Suprapubic skin (tissue), 4 donors: ENCODE measurements at places on chromosomes 3 and 15. TPM values are rescaled to one million over a fixed set of nuclear protein-coding genes. Genes with fewer than 3 reads are reported as not detected.

GRCh38 chr3:120752230-120752629 lies 9.7 kb downstream of the GTF2E1 start:
- no peak overlapping the region for H3K27ac ChIP-seq
- no peaks in the 10 kb centered on the region for H3K4me1 ChIP-seq
- H3K4me3 ChIP-seq, result no peak overlapping the region
- DNase-seq, result no peak
- peaks cover 10% of the 10 kb centered on the region for H3K36me3 ChIP-seq

Gene TTLL13
- not detected for total RNA-seq

GRCh38 chr15:77035999-77036471 lies 34.9 kb downstream of the TSPAN3 start:
- H3K27me3 ChIP-seq, result no peaks in the 10 kb centered on the region
- H3K27ac ChIP-seq, result no peak overlapping the region
- peak; percentile 58 for DNase-seq
- no peaks in the 10 kb centered on the region for H3K36me3 ChIP-seq
- peaks cover 16% of the 10 kb centered on the region for H3K4me1 ChIP-seq

DNA sequence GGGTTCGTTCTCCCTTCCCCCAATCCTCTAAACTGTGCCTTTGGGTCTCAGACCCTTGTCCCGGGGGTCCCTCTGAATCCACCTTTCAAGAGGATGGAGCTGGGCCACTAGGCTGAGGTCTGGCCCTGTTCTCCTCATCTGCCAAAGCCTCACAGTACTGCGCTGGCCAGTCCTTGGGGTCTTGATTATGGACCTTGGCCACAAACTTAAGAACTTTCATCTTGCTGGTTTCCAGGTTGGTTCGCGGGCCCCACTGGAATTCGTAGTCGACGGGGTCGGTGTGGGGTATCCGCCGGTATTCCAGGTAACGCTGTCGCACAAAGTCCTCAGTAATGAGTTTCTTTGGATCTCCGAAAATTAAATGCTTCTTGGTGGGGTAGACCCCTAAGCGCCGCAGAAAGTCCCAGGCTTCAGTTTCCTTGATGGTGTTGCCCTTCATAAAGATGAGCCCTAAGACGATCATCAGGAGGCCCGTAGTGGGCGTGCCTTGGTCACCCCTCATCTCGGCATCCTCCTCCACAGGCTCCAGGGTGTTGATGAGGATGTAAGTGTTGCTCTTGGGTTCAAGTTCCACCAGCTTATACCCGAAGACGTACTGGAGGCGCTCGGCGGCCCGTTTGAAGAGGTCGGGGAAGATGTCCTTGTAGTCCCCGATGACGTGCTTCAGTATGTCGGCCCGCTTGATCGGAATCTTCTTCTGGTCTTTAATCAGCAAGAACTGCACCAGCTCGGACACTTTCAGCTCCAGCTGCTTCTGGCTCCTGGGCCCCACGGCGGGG lies 727 bp downstream of the NSMCE3 start:
- DNase-seq, result no peak
- no peaks in the 10 kb centered on the region for H3K36me3 ChIP-seq
- no peaks in the 10 kb centered on the region for H3K27me3 ChIP-seq
- peak overlapping the region; percentile 90 for H3K27ac ChIP-seq

Gene TF
- 5.0 TPM for total RNA-seq
